K562 (cell line): ENCODE measurements at places on chromosomes 1 and 21. TPM values are rescaled to one million over a fixed set of nuclear protein-coding genes. Genes with fewer than 3 reads are reported as not detected.

GRCh38 chr1:19074361-19074901 is 118.0 kb upstream of the IFFO2 start:
- DNase-seq: no peak

- DNase-seq: no peak
These were observed 18.9 kb downstream of the METTL13 start for GRCh38 chr1:171800342-171800741.

- no peak for DNase-seq
These were observed 42.6 kb downstream of the EYA3 start for GRCh38 chr1:28045777-28046176.

DNA sequence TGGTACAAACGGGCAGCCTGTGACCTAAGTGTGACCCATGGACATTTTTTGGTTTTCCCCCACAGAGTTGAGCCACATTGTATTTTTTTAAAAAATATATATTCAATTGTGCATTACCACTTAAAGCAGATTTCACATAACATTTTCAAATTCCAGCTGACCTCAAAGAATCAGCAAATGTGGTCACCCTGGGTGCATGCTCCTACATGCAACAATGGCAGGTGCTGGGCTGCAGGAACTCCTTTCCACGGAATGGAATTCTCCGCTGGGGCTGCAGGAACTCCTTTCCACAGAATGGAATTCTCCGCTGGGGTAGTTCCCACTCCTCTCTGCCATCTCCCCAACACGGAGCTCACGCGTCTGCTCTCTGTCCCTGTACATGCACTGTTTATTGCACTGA is 68.7 kb downstream of the MAP10 start:
- DNase-seq: no peak

DNA sequence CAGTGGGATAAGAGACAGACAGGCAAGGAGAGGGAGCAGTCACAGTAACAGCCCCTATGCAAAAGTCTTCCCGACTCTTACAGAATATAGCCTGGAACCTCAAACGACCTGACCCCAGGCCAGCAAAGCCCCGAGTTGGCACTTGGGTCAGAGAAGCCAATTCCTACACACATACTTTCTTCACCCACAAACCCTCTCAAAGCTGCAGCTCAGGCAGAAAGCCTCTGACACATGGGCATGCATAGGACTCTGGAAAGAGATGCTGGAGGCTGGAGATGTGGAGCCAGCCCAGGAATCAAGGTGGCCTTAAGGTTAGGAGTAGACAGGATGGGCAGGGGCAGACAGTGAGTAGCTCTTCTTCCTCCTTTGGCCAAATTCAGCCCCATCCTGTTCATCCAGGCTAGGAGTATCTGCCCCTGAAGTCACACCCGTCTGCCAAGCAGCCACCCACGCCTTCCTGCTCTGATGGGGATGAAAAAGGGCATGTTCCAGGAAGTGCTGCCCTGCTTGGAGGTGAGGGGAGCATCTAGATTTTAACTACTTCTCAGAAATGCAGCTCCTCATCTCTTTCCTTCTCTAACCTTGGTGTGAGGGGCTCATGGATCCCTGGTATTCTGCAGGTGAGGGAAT is 7.8 kb downstream of the SLC41A1 start:
- DNase-seq: no peak

GRCh38 chr1:50700214-50700613 is 259.9 kb downstream of the FAF1 start:
- DNase-seq: no peak

The TFAP2E gene
- polyA plus RNA-seq: 0.04 and 0.07 TPM in 2 replicates
